Activated CD8-positive, alpha-beta memory T cell treated with anti-CD3 and anti-CD28 coated beads, Interleukin-2, amount 10 ng/mL, durations not matched to agents 7 days and 5 days (primary cell): ENCODE measurements at places on chromosomes 12 and 14. TPM values are rescaled to one million over a fixed set of nuclear protein-coding genes. Genes with fewer than 3 reads are reported as not detected.

Gene TEAD4
- 1.6 TPM for total RNA-seq

Gene DHRS1
- total RNA-seq, result 14.2 TPM

Gene HEBP1
- total RNA-seq, result 9.7 TPM

Gene CELA1
- not detected for total RNA-seq

Gene PIK3C2G
- total RNA-seq, result not detected

Gene SLC10A1
- total RNA-seq, result not detected
